ENCODE measurements at places on chromosomes 2 and 18.

GRCh38 chr2:111120253-111121027, at the start of gene BCL2L11:
Gene BCL2L11 (plus strand): TSS chr2:111120914. CDS start chr2:111123746, 2,832 bp downstream.
- peak; percentile 96 for DNase-seq

DNA sequence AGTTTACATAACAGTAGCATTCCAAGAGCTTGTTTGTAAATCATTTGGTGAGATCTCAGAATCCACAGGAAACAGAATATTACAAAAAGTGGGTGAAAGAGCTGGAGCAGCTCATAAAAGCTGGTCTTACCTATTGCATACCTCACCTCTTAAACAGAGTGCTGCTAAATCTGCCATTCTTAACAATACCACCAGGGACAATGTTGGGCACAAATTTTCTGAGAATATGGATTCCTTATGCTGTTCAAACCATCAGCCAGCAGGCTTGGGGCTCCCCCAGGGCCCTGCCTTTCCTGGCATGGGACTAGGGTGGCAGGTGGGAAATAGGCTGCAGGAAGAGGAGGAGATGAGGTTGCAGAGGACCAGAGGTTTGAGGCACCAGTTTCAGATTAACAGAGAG, 55.6 kb downstream of the TGFA start:
- no peak for DNase-seq

DNA sequence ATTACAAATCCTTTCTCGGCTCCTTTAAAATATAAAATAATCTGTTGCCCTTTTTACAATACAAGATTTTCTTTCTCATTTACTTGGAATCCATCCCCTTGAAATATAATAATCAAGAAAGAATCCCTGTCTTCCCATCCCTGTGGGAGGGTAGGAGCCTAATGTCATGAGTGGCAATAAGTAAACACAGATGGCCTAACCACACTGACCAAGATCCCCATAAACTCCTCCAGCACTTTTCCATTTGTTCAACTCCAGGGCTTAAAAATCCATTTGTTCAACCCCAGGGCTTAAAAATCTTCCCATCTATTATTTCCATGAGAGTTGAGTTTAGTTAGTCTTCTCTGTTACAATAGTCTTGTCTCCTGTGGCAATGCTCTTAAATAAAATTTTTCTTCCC, 297.6 kb downstream of the CDH7 start:
- DNase-seq, result no peak

DNA sequence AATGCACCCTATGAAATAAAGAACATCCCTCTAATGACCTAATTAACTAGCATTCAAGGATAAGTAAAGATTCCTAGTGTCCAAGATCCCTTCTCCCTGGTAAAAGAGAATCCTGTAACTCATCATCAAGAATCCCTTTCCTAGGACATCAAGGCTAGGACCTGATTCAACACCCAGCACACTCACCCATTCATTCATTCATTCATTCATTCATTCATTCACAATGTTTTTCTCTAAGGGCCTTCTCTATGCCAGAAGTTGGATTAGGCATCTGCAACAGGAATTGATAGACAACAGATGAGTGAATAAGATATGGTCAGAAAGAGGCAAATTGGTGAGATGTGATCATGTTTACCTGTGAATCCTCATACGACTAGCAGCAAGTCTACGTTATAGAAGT, 126.8 kb downstream of the OSR1 start:
- DNase-seq, result no peak

- DNase-seq, result no peak
These were observed 119.1 kb upstream of the RND3 start for GRCh38 chr2:150606380-150607060.

- DNase-seq, result peak; percentile 60
These were observed 96.9 kb upstream of the ZNF397 start for GRCh38 chr18:35143622-35144596.
